ENCODE measurements at places on chromosomes 11 and 22.

GRCh38 chr22:23800297-23801237 is 13.8 kb downstream of the SMARCB1 start:
- no peak for DNase-seq

- DNase-seq, result no peak
Measured at GRCh38 chr11:121461843-121462242, 9.1 kb upstream of the SORL1-AS1 start.

DNA sequence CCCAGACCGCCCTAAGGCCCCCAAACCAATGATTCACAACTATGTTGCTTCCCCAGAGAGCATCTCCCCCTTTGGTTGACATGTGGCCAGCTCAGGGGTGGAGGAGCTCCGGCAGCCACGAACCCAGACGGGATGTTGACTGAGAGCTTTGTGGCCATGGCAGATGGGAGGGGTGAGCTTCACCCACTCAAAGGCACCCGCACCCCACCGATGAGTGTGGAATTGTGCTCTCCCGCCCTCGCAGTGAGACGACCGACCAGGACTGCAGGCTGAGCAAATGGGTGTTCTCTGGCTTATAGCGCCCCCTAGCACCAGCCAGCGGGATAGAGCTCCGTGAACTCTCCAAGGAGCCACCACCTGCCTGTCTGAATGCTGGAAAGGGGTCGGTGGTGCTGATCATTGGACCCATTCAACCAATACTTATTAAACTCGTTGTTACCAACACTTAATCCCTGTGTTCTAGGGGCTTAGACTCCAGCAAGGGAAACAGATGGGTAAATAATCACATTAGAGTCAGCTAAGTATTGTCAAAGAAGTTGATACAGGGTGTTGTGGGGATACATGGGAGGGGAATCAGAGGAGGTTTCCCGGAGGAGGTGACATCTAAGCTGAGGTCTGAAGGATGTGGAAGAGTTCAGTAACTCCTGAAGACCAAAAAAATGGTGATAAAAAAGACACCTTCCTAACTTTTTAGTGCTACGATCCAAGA is 4.5 kb upstream of the TIMP3 start:
- DNase-seq, result no peak

DNA sequence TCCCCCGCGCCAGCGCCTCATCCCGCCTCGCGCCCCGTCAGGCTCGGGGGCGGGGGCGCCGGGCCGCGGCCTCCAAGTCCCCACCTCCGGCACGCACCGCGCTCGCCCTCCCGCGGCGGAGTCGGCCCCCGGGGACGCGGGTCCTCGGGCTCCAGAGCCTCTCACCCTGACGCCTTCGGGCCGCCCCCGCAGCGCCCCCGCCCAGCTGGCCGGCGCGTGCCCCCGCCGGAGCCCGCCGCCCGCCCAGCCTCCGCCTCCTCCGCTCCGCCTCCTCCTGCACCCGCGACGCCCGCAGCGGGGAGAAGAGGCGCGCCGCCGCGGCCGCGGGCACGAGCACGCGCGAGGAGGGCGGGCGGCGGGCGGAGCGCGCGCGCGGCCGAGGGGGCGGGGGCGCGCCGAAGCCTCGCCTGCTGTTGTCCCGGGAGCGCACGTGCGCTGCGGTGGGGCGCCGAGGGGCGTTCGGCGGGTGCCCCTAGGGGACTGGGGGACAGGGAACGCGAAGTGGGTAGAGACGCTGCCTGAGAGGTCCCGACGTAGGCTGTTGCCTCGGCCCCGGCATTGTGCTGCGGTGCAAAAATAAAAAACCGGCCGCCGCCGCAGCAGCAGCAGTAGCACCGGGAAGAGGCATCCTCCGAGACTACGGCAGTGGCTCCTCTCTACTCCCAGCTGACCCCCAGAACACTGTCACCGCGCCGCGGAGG is 87.4 kb upstream of the ARHGAP32 start:
- peak; percentile 79 for DNase-seq

DNA sequence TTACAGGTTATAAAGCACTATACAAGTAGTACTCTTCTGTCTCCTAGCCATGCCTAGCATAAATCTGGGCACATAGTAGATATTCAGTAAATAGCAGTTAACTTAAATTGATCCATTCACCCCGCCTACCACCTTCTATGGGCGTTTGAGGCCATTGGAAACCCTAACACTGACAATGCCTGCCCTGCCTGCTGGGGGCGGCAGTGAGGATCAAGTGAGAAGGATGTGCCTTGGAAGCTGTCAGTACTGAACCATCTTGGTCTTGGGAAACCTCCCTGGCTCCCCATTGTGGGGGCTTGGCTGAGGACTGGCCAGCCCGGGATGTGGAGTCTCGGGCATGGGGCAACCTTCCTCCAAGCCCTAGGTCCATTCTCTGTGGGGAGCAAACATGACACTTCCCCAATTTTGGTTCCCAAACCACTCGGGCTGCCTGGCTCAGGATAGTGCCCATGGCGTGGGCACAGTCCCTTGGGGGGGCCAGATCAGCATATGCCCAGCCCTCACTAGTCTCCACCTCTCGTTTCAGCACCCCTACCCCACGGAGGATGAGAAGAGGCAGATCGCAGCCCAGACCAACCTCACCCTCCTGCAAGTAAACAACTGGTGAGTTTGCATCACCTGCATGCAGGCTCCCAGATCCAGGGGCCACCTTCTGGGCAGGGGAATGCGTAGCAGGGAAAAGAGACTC is 67.4 kb downstream of the FEZ1 start:
- DNase-seq, result no peak

DNA sequence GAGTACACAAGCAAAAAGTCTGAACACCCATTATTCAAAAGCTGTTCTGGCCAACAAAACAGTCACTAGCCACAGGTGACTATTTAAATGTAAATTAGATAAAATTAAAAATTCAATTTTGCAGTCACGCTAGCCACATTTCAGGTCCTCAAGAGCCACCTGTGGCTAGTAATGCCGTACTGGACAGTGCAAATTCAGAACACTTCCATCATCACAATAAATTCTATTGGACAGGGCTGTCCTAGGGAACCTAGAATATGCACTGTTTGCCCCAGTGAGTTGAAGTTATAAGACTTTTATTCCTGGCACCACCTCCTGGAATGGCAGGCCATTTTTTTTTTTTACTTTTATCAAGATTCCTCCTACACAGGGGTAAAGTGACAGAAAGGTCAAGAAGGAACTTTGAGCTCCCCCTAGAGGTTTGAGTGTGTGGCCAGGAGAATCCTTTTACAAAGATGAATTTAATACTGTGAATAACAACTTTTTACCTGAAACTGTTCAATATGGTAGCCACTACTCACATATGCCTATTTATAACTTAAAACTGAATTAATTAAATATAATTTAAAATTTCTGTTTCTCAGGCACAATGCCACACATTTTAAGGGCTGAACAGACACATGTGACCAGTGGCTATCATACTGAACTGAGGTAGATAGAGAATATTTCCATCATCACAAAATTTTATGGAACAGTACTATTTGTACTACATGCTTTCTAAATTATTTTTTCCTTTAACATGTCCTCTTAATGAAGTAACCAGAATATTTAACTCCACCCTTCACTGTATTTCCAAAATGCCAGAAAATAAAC is 6.5 kb downstream of the MSANTD2 start:
- DNase-seq, result peak; percentile 10

GRCh38 chr22:49519117-49519737 is 308.4 kb downstream of the BRD1 start:
- DNase-seq, result no peak

DNA sequence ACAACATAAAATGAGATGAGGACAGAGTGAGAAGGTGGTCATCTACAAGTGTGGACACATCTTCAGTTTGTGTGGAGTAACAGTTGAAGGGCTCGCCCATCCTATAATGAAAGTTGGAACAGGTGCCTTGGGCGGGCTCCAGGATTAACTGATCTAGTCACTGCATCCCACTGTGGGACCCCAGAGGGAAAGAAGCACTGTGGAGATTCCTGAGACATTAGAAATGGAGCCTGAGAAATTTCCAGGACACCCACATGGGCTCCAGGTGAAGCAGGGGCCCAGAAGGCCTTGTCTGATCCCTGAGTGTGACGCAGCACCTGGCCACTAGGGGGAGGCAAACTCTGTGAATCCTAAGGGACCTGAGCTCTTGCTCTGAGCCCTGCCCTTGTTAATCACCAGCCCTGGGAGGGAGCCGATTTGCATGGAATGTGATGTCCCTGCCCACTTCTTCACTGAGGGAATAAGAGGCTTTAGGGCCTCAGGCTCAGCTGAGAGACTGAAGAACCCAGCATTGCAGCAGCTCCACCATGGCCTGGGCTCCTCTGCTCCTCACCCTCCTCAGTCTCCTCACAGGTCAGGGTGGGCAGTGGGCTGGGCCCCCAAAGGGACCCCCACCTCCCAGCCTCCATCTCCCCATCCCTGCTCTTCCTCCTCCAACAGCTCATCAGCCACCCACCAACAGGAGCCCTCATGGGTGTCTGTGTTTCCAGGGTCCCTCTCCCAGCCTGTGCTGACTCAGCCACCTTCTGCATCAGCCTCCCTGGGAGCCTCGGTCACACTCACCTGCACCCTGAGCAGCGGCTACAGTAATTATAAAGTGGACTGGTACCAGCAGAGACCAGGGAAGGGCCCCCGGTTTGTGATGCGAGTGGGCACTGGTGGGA is 98.4 kb downstream of the VPREB1 start:
- DNase-seq, result peak; percentile 43

DNA sequence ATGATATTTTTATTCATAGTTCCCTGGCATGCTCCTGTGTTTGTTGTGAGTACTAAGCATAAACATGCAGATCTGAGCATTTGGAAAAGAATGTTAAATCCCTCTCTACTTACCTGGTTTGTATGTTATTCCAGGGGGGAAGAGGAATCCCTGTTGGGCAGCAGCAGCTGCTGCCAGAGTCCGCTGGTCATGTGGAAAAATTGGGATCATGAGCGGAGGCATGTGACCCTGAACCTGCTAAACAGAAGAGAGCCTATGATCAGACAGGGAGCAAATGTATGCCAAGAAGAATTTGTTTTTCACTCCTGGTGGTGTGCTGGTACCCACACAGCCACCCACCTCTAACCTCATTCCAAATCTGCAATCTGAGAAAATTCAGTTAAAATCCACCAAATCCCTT is 244.7 kb downstream of the SOX6 start:
- no peak for DNase-seq

DNA sequence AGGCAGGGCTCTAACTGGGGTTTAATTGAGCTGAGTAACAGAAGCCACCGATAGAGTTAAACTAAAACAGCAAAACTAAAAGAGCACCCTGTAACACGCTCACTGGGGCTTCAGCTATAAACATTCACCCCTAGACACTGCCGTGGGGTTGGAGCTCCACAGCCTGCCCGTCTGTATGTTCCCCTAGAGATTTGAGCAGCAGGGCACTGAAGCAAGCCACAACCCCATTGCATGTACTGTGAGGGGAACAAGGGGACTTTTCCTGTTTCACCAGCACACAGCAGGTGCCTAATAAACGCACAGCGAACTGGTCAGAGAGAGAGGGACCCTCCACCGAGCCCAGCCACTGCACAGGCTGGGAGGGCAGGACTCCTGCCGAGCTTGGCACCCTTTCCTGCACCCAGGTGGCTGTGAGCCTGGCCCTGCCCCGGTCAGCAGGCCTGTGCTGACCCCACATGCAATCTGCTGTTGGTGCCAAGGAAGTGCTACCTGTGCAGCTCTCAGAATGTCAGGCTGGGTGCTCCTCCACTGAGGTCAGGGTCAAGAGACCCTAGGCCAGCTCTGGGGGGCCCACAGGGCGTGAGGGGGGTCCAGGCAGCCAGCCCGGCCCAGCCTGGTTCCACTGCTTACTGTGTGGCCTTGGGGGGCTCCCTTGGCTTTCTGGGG is 31.9 kb downstream of the RTN4R start:
- no peak for DNase-seq

- peak; percentile 55 for DNase-seq
Measured at GRCh38 chr11:67054836-67055523, 1.7 kb upstream of the RHOD start.
